ENCODE measurements at places on chromosomes 1 and 21.

DNA sequence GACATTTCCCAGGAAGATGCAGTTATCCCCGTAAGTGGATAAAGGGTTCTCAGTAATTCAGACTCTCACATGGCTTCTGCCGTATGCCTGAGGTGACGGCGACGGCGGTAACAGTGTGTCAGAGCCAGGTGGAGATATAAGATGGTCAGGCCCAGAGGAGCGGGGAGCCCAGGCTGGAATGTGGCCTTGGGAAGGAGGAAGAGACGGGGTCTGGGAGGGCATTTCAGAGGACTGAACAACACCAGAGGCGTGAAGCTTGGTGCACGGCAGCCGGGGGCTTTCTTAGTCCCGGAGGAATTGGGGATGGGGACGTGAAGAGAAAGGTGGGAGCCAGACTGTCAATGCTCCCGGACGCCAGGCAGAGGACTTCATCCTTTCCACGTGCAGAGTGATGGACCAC, 1.0 kb downstream of the RER1 start:
- no peak for DNase-seq

DNA sequence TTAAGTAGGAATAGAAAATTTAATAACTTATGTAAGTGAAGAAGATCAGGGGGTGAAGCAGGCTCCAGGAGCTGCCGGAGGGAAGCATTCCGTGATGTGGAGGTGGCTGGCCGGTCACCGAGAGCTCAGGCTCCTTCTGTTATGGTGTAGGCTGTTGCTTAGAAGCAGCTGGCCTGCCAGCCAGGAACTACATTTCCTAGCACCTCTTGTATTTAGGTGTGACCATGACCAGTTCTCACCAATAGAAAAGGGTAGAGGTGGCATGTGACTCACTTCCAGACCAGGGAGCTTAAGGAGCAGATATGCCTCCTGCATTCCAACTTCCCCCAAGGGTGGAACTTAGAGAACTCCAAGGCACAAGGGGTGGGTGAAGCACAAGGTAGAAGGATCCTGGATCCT, 120.7 kb downstream of the ACTL8 start:
- DNase-seq = peak; percentile 72

GRCh38 chr1:74811436-74812179, 78.7 kb downstream of the TYW3 start:
- peak; percentile 9 for DNase-seq

DNA sequence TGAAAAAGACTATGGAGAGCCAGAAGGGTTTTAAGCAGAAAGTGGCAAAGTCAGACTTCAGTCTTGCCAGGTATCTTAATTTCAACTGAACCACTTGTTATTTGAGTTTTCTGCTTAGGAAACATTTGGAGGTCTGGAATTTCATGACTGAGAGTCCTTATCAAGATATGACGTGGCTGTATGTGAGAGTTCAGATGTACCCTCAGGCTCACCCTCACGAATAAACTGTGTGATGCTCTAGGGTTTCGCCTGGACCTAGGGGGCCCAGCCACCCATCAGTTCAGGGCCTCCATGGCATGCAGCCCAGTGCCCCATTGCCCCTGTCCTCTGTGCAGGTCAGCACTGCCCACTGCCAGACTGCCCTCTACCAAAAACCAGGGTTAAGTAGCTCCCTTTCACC, 30.6 kb upstream of the TADA1 start:
- peak; percentile 64 for DNase-seq

DNA sequence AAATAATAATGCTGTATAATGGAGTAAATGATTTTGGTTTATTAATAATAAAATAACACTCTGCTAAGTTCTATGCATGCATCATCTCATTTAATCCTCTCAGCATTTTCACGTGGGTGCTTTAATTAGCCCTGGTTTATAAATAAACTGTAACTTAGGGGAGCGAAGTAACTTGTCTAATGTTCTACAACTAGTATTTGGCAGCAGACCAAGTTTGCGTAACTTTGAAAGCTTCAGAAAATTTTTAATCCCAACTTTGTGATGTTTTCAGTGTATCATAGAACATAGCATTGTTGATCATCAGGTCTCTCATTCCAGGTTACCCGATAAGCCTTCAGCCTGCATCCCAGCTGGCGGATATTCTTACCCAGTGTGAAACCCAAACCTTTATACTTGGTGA, 322.4 kb upstream of the SGIP1 start:
- DNase-seq = no peak

DNA sequence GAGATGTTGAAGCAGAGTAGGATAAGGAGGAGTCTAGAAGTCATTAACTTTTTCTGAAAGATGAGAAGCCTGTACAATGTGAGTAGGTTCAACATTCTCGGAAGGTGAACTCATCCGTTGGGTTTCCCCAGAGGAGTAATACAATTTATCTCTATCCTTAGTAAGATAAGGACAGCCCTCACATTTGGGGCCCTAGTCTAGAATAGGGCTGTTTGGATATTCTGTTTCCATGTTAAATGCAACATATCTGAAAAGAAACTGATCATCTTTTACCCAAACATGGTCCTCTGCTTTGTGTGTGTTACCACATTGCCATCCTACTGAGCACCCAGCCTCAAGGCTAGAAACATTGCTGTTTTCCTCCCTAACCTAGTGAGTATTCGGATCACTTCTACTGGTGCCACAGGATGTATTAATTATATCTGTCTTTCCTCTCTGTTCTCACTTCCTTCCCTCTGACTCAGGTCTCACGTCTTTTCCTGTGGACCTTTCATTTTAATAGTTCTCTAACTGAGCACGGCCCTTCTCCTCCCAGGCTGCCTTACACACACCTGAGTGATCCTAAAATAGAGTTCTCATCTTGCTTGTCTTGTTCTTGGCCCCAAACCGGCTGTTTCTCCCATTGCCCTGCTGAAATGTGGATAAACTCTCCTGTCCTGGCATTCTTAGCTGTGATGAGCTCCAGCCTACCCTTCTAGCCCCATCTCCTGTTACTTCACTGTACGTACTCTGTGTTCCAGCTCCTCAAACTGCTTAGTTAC, 91.7 kb downstream of the CDC14A start:
- DNase-seq = peak; percentile 18

DNA sequence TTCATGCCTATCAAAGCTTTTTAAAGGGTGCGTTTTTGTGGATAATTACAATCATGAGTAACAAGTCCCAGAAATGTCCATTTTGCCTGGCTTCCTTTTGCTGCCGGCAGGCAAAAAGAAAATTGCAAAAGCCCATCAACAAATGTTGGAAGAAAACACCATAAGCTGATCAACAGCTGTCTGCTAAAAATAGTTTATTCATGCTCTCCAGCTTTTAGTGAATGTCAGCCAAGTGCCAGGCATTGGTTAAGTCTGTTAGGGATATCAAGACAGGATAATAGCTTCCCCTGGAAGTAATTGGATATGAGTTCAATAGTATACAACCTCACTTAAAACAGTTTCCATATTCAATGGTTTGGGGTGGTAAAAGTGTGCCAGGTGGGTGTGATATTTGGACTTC, 13.6 kb upstream of the AGMAT start:
- no peak for DNase-seq

DNA sequence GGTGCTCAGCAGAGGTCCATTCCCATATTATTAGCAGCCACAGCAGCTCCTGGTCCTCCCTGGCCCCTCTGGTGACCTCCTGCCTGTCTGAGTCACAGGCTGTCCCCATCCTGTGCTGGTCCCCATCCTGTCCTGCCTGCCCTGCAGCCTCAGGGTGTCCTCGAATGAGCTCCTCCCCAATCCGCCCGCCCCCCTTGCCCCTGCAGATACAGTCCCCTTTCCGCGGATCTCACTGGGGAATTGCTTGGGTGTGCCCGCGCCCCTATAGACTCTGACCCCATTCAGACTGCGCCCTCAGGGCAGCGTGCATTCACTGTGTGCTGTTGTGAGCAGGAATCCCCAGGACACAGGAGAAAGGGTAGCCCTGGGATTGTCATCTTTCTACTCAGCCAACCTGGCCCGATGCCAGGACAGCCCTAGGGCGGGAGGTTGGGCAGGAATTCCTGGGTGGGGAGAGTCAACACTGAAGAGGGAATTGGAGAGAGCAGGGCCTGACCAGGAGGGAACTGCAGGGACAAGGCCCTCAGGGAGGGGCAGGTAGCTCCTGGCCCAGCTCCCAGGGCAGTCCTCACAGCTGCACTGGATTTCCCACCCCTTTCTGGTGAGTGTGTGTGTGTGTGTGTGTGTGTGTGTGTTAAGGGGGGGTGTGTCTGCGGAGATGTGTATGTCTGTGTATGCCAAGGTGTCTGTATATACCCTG, 1.1 kb upstream of the GUCA2A start:
- DNase-seq = peak; percentile 88

GRCh38 chr1:154970631-154971340, at the start of gene SHC1:
TSS of gene SHC1 (minus strand) at chr1:154970747. CDS start at chr1:154970526, 221 bp downstream.
- peak; percentile 93 for DNase-seq

DNA sequence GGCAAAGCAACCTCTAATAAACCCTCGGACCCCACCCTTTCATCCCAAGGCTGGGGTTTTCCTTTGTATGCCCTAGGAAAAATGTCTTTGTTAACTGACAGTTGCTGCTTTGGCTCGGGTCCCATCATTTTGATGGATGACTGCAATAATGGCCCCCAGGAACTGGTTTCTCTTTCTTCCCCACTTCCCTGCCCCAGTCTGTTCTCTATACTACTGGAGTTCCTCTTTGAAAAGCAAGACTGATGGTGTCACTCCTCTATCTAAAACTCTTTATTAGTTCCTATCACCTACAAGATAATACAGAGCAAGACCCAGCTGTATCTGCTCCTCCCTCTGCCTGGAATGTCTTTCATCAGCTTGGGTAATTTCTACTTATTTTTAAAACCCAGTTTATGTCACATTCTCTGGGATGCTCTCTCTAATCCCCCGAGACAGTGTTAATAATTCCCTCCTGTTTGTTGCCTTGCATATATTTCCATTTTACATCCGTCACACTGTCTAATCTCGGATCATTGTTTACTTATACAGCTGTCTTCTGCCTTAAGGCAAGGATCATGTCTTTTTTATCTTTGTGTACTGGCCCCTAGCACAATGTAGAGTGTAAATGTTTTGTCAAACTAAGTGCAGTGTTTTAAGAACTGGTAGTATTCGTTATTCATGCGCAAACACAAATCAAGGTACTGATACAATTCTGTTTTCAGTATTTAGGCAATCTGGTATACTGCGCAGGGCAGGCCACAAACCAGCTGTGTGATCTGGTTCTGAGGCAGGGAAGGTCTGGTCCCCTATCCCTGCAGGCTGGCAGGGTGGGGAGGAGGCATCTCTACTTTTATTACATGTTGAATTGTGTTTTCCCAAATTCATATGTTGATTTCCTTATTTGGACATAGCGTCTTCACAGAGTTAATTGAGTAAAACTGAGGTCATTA, 16.1 kb downstream of the SLAMF1 start:
- no peak for DNase-seq

GRCh38 chr1:17581389-17582123, 42.1 kb downstream of the ARHGEF10L start:
- no peak for DNase-seq

DNA sequence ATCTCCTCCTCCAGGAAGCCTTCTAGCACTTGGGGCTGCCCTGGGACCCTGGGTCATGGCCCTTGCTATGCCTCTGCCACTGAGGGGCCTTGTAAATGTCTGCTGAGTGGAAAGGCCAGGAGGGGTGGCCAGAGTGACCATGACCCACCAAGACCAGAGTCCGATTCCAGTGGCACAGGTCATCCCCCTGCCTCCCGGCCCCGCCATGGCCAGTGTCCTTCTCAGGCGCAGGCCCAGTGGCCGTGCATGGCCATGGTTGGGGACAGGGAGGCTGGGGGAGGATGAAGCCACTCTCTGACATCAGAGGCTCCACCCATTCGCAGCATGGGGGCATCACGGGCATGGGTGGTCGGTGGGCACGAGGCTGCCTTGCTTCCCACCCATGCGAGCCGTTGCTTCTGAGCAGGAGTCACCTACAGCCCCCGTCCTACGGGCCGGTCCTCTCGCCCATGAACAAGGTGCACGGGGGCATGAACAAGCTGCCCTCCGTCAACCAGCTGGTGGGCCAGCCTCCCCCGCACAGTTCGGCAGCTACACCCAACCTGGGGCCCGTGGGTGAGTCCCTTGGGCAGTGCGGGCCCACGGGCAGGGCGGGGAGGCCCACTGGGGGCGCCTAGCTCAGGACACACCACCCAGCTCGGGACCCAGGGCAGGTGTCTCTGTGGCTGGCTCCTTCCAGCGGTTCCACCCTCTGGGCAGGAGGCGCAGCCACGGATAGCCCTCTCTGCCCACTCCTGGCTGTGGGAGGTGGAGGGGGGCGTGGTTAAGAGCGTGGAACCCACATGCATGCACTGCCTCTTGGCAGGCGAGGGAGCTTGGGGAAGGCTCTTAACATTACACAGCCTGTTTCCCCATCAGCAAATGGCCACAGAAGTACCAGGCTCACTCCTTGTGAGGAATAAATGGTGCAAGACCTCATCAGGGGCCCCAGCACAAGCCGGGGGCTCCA, 22.4 kb upstream of the CCDC27 start:
- DNase-seq = no peak

- DNase-seq = peak; percentile 94
These were observed 65.7 kb downstream of the MAP3K7CL start for GRCh38 chr21:29195981-29196669.

DNA sequence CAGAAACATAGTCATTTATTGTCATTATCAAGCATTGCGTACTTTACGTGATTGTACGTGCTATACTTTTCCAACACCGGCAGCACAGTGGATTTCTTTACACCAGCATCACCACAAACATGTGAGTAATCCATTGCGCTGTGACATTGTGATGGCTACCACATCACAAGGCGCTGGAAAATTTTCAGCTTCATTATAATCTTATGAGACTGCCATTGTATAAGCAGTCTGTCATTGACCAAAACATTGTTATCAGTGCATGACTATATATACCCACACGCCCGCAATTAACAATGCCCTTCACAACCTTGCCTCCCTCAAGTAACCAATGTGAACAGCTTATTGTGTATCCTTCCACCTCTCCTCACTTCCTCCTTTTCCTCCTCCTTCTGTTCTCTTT, 137.6 kb downstream of the ZZZ3 start:
- DNase-seq = no peak

DNA sequence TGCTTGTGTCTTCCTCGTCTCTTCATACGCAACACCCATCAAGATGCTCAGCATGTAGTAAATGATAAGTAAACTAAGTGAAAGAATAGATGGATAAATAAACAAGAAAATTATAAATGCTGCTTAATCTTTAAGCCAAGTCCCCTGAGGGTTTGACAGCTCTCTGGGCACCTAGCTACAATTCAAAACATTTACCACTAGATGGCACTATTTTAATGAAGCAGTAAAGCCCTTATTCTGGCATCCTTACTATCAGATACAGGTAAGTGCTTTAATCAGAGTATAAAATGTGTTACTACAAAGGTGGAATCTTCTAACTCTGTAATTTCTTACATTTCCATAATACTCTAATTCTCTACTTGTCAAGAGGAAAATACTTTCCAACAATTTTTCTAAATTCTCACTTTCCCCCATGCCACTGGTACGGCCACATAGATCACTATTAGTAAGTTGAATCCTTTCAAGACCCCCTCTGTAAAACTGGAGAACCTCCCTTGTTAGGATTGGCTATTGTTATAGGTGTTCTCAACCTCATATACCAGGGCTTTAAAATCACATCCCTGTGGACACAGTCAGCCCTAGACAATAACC, 137.8 kb downstream of the BARHL2 start:
- peak; percentile 37 for DNase-seq

GRCh38 chr21:15333951-15334350, 269.2 kb upstream of the NRIP1 start:
- DNase-seq = no peak
